ENCODE measurements at places on chromosomes 4 and X. TPM values are rescaled to one million over a fixed set of nuclear protein-coding genes. Genes with fewer than 3 reads are reported as not detected.

The CXorf49 gene
- total RNA-seq: not detected

- DNase-seq: no peak
Observed at GRCh38 chr4:162458051-162458450, 294.3 kb upstream of the FSTL5 start.

The SMARCA1 gene
- 14.2 TPM for total RNA-seq

GRCh38 chrX:109774706-109775105, 41.6 kb upstream of the ACSL4 start:
- DNase-seq: no peak

DNA sequence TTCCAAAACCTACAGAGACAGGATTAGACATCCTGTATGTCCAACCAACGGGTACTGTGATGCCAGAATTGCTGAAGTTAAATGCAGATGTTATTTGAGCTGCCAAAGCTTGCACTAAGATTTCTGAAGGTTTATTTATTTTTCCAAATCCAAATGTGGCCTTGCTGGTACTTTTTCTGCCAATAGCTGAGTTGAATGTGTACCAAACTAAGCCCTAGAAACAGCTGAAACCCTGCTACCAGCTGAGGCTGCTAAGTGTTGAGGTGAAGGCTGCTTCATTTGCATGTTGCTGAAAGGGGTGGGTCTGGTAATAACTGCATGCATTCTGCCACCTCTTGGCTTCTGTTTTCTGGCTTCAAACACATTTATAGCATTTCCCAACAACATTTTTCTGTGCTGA, 366.5 kb downstream of the FAT4 start:
- no peak for DNase-seq

GRCh38 chr4:18847249-18847890, 825.8 kb upstream of the LCORL start:
- no peak for DNase-seq

- no peak for DNase-seq
Observed at GRCh38 chr4:48258845-48259397, 10.7 kb downstream of the TEC start.

DNA sequence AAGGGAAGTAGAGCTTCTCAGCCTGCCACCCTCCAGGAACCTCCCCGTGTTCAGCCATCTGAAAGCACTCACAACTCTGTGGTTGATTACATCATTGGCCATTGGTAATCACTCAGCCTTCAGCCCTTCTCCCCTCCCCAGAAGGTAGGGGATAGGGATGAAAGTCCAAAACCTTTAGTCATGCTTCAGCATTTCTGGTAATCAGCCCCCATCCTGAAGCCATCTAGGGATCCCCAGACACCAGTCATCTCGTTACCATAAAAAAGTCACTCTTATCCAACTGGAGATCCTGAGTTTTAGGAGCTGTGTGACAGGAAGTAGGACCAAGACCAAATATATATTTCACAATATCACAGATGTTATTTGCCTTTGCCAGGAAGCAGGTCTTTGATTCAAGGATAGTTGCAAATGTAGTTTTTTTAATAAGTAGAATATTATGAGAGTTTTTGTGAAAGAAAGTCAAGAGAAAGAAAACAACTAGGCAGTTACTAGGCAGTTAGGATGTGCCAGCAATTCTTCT, 364.6 kb upstream of the NOCT start:
- no peak for DNase-seq

DNA sequence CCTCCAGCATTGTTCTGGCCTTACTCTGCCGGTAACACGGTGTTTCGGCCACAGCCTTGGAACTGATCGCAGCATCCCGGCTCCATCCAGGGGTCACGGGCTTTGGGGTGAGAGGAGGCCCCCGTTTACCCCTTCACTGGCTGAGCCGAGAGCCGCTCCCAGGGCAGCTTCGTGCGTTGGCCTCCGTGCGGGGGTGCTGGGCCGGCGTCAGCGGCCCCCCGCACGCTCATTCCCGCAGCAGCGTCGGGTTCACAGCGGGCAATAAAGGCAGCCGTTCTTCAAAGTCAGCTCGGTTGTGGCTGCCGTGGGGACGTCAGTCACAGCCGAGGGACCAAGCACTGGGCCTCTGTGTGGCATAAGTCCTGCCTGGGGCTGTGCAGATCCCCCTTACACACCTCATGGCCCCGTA, 25.3 kb upstream of the PLCXD1 start:
- peak; percentile 36 for DNase-seq

The TMPRSS11B gene
- total RNA-seq: not detected

DNA sequence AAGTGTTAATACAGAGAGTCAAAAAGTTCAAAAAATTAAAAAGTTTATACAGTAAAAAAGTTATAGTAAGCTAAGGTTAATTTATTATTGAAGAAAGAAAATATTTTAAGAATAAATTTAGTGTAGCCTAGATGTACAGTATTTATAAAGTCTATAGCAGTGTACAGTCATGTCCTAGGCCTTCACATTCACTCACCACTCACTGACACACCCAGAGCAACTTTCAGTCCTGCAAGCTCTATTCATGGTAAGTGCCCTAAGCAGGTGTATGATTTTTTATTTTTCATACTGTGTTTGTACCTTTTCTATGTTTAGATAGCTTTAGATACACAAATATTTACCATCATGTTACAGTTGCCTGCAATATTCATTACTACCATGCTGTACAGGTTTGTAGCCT, 108.9 kb downstream of the FHIP1A start:
- no peak for DNase-seq

The TLR3 gene
- total RNA-seq: 4.0 TPM

GRCh38 chr4:146436423-146437162, 85.1 kb downstream of the SLC10A7 start:
- no peak for DNase-seq

GRCh38 chr4:159105761-159106243, 2.9 kb downstream of the RAPGEF2 start:
- DNase-seq: no peak

GRCh38 chr4:168917138-168917779, 92.8 kb downstream of the CBR4 start:
- no peak for DNase-seq

DNA sequence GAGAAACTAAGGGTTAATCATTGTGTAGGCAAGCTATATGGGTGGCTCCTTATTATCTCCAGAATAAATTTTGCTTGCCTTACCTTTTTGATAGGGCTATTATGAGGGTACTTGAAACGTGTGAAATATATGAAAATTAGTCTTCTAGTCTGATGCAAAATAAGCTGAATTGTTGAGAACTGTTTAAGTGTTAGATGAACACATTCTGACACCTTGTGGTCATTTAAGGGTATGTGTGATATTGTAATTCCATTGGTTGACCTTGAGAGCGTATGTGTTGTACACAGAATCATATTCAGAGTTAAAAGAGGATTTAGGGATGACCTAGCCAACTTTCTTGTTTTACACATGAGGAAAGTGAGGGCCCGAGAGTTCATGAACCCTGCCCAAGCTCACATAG, 44.6 kb upstream of the LINC00632 start:
- DNase-seq: no peak

DNA sequence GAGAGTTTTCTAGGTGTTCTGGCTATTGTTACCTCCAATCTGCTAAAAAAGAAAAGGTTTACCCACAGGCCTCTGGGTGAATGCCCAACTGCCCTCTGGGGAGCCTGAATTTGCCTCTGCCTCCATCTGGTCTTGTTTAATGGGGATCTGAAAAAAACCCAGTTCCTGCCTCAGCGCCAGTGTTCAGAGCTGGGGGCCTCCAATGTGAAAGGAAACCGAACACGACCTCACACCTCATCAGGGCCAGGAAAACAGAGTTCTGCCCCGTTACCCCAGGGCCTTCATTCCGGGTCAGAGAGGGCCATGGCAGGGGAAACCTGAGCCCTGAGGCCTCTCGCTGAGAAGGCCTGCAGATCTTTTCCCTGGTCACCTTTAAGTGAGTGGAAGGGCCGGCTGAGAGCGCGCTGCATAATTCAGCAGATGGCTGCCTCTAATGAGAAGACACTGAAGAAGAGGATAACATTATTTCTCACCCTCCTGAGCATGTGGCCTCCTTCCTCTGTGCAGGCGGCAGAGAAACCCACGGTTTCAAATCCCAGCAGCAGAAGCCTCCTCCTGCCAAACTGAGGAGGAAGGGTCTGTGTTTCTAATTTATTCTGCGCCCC, 6.8 kb downstream of the SEPTIN6 start:
- no peak for DNase-seq

GRCh38 chr4:88012647-88013046, 5.2 kb downstream of the PKD2 start:
- no peak for DNase-seq

The BANK1 gene
- total RNA-seq: 0.55 TPM

- no peak for DNase-seq
Observed at GRCh38 chr4:42767669-42768068, 110.8 kb upstream of the ATP8A1 start.

DNA sequence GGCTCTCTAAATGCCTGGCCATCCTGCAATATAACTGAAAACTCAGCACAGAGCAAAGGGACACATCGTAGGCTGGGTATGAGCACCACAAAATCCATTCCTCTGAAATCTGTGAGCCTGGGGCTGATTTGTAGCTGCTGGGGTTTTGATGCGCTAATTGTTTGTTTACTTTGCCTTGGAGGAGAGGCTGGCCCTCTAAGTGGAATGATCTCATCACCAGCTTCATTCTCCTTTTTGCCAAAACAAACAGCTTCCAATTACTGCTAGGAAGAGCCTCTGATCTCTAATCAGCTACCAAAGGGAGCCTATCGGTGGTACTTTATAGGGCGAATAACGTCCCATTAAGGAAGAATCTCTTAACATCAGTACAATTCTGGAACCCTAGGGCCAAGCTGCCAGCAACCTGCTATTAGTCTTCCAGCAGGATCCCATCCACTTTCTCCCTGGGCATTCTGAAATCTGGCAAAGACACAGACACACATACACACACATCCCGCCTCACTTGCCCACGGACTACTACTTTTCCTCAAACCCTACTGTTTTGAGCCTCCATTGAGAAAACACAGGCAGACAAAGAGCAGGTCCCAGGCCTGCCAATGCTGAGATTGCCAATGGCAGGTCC, 5.8 kb downstream of the ANOS1 start:
- no peak for DNase-seq

The CXorf65 gene
- not detected for total RNA-seq

DNA sequence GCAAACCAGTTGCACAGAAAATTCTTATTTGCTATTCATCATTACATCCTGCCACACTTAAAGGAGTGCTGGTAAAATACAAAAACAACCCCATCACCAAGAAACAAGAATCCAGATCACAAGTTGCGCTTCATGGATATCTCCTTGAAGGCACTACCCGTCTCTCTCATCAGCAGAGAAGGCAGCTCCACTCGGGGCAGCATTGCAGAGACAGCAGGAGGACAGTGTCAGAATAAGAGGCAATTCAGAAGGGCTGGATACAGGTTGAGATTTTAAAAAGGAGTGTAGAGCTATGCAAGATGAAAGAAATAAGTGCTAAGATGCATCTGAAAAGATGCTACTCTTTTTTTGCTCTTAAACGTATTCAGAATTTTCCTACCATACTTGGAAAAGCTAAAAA, 71.4 kb downstream of the LDB2 start:
- no peak for DNase-seq

The SERTM2 gene
- total RNA-seq: 0.10 TPM

DNA sequence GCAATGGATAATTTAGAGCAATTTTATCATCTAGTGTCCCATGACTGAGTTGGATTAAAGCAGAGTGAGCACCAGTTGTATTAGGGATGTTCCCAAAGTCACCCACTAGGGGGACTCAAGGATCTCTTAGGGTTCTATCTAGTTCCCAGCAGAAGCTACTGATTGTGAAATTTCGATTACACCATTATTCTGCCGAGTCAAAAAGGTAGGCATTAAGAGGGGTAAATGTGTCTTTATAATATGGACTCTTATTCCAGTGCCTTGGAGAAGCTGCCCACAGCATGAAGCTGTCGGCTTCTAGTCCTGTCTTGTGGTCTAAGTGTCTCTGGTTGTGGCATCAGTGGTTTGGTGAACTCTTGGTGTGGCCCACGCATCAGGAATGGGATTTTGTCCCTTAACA, 53.3 kb downstream of the RGS12 start:
- no peak for DNase-seq

DNA sequence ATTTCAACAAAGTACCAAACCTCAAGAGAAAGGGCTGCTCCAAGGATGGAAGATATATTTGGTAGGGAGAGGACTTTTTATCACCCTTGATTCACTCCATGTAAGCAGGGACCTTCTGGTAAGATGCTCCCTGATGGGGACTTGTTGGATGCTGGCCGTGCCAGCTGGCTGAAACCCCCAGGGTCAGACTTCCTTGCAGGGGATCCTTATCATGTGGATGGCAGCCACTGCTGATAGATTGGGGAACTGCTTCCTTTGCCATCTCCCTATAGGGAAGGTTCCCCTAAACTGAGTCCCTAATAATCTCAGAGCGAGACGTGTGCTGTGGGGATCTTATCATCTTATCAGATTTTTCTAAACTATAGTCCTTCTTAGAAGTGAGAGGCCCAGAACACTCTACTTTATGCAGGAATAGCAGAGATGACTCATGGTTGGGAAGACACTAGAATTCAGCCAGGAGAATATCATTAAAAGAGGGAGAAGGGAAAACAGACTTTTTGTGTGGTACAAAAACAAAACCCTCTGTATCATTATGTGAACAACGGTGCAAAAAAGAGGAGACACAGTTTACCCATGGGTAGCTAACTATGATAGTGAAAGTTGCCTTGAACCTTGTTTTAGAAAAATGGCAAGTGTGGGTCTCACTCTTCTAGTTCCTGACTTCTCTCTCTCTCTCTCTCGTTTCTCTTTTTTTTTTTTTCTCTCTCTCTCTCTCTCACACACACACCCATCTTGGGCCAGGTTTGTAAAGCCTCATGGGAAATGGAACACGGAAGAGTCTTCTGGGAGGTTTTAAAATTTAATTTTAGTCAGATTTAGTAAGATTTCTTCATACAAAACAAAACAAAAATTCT, 16.1 kb downstream of the RHOH start:
- no peak for DNase-seq

The GPR34 gene
- 1.6 TPM for total RNA-seq

DNA sequence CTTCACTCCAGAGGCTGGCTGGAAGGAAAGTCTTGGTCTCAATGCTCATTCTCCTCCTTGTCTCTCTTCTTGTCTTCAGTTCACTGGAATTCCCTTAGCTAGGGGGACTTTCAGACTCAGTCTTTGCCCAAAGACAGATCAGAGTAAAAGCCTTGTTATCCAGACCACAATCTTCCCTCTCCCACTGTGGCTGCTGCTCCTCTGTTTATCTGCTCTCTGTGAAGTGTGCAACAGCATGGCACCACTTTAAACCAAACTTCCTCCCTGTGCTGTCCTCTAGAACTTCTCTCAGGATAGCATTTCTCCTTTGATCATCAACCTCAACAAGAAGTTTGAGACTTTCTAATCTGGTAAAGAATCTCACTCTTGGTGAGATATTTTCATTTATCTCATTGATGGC, 530.1 kb upstream of the SLIT2 start:
- DNase-seq: no peak

The HELT gene
- total RNA-seq: 0.36 TPM

GRCh38 chrX:139423186-139423585, 107.4 kb upstream of the F9 start:
- no peak for DNase-seq

The HAND2 gene
- 0.54 TPM for total RNA-seq

The KIF4A gene
- 0.08 TPM for total RNA-seq

The NEXMIF gene
- total RNA-seq: 0.13 TPM

DNA sequence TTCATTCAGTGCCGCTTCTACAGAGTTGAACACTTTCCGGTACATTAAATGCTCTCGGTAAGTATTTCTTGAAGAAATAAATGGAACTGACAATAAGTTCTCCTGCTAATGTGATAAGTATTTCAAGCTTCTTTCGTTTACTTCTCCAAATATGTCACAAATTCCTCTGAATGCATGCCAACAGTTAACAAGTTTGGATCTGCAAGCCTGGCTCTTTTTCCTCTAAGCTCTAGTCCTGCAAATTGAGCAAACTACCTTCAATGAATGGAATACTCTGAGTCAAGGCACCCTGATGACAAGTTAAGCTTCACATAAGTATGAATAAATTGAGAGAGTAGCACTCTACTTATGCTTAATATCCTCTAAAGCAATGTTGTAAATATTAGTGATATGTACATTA, 403.6 kb downstream of the PDGFC start:
- no peak for DNase-seq

All from psoas muscle (tissue), 8 donors.